NCI-H1436 (cell line): ENCODE measurements at places on chromosomes 11 and 22.

GRCh38 chr11:1162491-1163311 is 4.9 kb downstream of the MUC5AC start:
- DNase-seq, result no peak

DNA sequence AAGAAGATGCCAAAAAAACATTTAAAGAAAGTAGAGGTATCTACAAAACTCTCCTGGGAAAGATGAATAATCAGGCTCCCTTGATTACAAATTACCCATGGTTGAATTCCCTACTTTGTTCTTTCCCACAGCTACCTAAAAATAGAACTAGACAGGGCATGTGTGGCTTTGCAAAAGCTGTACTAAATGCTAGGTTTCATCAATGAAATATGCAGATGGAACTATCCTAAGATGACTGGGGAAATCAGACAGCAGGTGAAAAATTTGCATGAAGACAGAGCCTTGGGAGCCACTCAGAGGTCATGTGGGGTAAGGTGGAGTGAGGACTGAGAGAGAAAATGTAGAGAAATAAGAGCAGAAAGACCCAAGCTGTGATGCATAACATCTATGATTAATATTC is 14.7 kb downstream of the LAYN start:
- DNase-seq, result no peak

DNA sequence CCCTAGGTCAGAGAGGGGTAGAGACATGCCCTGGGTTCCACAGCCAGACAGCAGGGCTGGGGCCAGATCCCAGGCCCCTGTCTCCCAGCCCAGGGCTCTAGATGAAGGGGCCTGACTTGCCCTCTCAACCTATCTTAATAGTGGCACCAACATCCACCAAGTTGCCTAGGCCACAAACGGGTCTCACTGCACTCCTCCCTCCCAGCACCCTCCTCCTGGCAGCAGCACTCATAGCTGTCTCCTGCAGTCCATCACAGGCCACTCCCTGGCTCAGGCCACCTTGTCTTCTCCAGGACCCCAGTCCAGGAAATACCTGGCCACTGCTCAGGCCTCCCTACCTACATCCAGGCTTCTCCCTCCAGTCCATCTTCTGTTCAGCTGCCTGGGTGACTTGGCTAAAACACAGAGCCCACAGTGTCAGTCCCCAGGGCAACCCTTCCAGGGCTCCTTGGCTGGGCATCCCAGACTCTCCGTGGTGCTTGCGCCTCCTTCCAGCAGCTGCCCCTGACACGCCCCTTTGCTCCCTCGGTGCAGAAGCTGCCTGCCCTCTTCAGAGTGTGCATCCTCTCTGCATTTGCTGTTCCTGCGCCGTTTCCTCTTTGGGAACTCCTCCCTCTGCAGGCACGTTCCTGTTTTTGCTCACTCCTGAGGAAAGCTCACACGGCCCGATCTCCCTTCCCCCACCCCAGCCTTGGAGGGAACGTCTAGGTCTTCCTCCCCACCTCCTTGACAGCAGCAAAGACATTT is 40.5 kb downstream of the LRRC32 start:
- no peak for DNase-seq

- DNase-seq, result no peak
These were observed 6.8 kb downstream of the SAC3D1 start for GRCh38 chr11:65047581-65048422.

- no peak for DNase-seq
These were observed 53.3 kb downstream of the WNT11 start for GRCh38 chr11:76152741-76153570.

- no peak for DNase-seq
These were observed 47.9 kb downstream of the PPP6R3 start for GRCh38 chr11:68508425-68508824.

GRCh38 chr22:20137671-20138416 is 6.2 kb downstream of the ZDHHC8 start:
- DNase-seq, result no peak

DNA sequence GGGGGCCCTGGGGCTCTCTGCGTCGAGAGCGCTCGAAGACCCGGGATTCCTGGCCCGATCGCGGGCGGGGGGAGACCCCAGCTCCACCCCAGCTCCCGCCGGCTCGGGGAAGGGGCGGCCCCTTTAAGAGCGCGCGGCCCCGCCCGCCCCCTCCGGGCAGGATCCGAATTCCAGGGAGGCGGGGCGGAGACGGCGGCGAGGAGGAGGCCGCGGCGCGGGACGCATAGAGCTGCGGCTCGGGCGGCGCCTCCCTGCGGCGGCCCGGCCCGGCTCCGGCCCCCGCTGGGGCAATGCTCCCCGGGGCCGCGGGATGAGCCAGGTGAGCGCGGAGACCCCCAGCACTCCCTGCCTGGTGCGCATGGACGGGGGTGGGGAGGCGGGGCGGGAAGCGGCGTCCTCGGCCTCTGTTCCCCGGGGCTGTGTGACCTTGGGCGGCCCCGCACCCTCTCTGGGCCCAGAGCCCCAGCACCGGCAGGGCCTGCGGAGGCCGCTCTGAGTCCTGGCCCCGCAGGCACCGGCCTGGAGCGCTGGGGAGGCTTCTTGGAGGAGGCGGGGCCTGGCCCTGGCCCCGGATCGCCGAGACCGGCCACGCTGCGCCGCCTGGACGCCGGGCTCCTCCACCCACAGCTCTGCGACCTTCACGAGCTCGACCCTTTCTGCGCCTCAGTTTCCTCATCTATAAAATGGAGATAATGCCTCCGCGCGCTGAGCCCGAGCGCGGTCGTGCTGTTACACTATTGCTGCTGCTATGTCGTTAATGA is 565 bp downstream of the GAS2L1 start:
- DNase-seq, result peak; percentile 74
